ENCODE measurements at places on chromosomes 2 and 18.

DNA sequence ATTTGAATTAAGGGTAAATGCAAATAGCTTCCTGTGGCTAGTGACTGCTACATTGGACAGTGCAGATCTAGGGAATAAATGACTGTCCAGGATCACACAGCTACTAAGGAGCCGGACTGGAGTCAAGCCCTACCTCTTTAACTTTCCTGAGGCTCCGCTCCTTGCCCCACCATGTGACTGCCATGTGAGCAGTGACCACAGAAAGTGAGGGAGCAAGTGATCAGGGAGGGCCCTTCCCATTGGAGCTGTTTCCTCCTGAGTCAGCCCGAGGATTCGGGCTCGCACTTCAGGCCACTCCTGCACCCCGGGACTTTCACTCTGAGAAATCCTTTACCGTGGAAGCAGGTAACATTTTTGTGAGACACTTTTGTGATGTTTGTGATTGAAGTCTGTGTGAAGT lies 198.0 kb downstream of the ANKRD30B start:
- no peak for DNase-seq

DNA sequence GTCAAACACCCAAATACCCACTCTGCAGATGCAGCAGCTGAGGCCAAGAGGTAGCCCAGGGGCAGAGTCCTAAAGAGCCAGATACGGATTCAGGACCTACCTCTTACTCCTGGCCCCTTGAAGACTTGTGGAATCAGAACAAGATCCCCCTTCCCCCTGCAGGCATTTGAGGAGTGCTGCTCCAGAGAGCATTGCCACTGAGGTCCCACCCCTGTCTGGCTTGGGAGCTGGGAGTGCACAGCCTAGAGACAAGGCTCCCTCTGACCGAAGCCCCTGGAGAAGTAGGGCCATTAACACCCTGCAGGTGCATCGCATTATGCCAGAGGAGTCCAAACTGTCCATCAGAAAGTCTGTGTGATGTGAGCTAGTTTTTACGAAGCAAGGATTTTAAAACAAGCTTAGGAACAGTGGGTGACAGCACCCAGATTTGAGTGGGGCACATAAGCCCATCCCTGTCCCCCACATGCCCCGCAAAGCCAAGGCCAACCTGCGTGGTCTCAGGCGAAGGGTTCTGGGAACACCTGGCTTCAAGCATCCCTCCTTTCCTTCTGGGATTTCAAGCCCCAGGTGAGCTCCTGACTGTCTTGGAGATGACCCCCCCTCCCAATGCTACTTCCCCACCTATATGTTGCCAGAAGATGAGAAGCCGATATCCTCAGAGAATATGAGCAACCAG lies 48.4 kb downstream of the MTERF4 start:
- DNase-seq = no peak

DNA sequence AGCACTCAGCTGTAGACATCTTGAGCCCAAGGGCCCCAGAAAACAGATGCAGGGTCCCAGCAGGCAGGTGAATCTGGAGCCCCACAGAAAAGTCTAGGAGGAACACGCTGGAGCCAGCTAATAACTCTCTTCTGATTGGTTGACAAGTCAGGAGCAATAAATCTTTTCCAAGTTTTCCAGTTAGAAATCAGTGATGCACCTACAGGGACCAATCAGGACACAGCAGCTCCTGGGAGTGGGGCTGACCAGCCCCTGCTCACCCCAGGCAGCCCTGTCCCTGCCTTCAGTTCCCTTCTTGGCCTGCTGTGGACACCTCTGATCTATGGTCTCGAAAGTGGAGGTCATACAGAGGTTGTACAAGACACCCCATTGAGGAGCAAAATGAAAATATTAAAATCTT lies 75.7 kb downstream of the KCNF1 start:
- no peak for DNase-seq

DNA sequence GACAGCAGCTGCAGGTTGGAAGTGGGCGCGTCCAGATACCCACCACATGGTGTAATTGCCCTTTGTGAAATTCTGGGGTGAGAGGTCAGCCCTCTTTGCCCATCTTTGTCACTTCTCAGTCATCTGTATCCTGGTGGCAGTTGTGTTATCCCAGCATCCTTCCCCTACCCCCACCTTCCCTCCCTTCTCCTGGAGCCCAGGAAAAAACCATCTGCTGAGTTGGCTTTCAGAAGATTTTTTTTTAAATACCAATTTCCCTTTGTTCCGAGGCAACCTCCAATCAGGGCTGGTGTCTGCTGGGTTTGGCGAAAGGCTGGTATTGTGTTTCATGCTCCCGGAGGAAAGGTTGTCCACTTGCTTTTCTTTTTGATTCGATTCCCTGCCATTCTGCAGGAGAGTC lies 35.2 kb downstream of the SETBP1 start:
- DNase-seq = no peak

- DNase-seq = no peak
Observed at GRCh38 chr2:175631245-175631623, 370.8 kb downstream of the LNPK start.

- no peak for DNase-seq
Observed at GRCh38 chr2:102138331-102138730, 4.2 kb upstream of the IL1R1 start.
